Right cardiac atrium (tissue), 5 donors: ENCODE measurements at places on chromosomes 3 and 15.

GRCh38 chr3:125161607-125162219, 50.8 kb downstream of the SLC12A8 start:
- peak; percentile 74 for DNase-seq

DNA sequence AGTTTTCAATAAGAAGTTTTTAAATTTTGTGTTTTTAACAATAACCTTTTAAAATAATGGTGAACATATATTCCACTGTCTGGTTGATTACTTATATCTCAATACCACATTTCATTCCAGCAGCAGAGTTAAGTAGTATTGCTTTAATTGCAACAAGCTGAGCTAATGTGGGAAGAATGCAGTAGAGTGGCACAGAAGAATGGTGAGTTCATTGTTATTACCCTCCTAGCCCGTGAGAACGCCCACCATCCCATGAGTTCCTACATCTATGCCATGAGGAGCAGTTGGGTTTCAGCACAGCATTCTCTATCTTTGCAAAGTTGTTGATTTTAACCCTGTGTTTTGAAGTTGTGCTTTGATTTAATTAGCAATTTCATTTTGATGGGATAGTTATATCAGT, 17.8 kb upstream of the NR2E3 start:
- no peak for DNase-seq

DNA sequence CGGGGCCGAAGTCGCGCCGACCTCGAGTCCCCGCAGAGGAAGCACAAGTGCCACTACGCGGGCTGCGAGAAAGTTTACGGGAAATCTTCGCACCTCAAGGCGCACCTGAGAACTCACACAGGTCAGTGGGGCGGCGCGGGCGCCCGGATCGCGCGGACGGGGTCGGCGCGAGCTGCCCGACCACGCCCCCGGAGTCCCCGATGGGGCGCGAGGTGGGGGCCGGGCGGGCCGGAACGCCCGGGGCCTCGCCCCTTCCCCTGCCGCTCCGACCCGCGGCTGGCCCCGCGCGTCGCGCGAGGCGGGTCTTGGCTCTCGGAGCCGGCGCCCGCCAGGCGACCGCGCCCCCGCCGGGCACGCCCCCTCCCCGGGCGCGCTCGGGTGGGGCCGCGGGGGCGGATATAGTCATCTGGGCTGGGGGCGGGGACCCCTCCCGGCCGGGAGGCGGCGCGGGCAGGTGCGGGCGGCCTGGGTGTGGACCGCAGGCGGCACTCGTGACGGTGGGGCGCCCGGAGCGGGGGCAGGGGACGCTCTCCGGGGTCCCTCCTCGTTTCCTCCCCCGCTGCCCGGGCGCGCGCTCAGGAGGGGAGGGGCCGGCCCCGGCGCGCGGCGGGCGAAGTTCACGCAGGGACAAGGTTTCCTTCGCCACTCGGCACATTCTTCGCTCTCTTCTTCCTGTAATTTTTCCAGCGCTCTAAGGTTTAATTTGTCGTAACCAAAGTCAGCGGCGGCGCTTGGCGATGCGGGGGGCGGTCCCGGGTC, 1.2 kb downstream of the KLF13 start:
- DNase-seq, result peak; percentile 91

DNA sequence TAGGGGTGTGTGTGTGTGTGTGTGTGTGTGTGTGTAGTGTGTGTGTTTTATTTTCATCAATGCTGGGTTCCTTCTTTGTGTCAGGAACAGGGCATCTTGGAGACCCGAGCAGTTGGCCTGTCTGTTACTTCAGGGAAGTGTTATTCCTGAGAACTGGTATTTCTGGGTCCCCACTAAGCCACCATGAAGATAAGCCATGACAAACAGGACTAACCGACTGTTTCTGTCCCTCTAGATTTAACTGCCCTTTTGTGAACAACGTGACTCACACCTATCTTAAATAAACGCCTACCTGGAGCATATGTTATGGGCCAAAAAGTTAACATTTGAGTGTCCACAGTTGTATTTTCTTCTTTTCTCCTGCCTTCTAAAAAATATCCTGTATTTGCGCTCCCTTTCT, 19.5 kb downstream of the SIDT1 start:
- DNase-seq, result no peak

GRCh38 chr15:91548549-91548948, 305.0 kb upstream of the SLCO3A1 start:
- DNase-seq, result peak; percentile 35

DNA sequence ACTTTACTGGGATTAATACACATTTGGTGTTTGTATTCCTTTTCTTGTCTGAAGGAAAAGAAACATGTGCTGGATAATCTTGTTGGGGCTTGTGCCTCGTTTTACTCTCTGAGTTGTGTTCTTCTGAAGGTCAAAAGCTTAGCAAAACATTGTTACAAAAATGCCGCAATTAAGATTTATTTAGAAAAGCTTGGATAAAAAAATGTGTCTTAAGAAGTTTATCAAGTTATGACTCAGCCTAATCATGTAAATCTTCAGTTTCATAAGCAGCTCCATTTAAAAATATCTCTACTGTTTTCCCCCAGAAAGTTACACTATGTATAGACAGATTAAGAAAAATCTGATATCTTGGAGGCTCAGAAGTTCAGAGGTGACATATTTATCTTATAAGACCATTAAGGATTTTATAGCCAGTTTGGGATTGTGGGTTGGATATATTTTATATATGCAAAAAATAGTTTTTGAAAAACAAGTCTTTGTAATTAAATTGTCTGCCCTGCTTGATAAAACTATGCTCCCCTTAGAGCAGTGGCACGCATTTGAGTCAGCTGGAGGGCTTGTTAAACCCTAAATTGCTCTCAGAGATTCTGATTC, 56.5 kb downstream of the CLDN11 start:
- no peak for DNase-seq

GRCh38 chr3:32241100-32241499, 2.6 kb downstream of the CMTM8 start:
- no peak for DNase-seq

DNA sequence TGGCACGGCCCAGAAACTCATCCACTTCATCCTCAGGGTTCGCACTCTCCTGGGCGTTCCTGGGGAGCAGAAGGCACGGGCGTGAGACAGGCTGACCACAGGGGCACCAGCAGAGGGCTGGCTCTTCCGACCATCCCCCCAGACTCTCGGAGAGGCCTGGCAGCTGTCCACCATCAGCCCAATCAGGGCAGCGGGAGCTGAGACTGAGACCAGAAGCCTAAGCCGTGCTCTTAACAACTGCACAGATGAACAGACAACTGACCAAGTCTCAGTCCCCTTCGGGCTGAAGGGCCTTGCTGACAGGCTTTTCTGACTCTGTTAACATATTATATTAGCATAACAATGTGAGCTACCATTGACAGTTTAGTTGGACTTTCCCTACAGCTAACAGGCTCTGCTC, 118.0 kb downstream of the SEC22A start:
- no peak for DNase-seq

GRCh38 chr15:56320861-56321260, 44.4 kb upstream of the TEX9 start:
- no peak for DNase-seq

- no peak for DNase-seq
Measured at GRCh38 chr3:48960841-48961413, 29.1 kb upstream of the P4HTM start.

GRCh38 chr3:158762701-158763100, 30.4 kb upstream of the RARRES1 start:
- DNase-seq, result no peak

- DNase-seq, result no peak
Measured at GRCh38 chr3:119352863-119353527, 58.8 kb downstream of the ARHGAP31 start.

GRCh38 chr15:33859992-33860545, 108.2 kb upstream of the CHRM5 start:
- no peak for DNase-seq

- no peak for DNase-seq
Measured at GRCh38 chr3:8525893-8526292, 24.3 kb downstream of the LMCD1 start.

- no peak for DNase-seq
Measured at GRCh38 chr3:115218859-115219258, 71.8 kb upstream of the ZBTB20 start.

GRCh38 chr3:194481525-194482195, 5.1 kb downstream of the ATP13A3 start:
- DNase-seq, result no peak

GRCh38 chr3:94673876-94674275, 611.0 kb downstream of the NSUN3 start:
- no peak for DNase-seq

DNA sequence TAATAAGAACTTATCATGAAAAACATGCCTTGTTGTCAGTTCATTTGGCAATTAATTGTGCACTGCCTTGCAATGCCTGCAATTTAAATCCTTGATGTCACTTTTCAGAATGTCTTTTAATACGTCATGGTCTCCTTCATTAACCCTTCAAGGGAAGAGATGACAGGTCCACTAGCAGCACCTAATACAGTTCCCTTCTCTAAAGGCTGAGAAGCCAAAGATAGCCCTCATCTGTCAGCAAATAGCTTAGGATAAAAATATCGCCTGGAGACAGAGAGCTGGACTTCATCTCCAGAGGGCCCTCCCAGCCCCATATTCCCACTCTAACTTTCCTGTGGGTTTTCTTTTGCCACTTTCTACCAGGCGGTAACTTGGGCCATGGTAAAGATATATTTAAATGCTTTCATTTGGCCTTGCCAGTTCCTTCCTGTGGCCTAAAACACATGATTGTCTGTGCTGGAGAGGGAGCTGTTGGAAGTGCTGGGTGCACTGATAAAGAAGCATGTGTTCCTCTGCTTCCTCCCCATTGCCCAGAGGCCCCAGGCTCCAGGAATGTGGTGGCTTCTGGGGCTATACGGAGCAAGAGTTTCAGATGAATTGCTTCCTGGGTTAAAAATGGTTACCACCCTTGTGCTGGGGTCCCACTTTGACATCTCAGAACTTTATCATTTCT, 76.3 kb upstream of the UMPS start:
- DNase-seq, result no peak

GRCh38 chr3:194092881-194093301, 43.1 kb upstream of the HES1 start:
- DNase-seq, result no peak

GRCh38 chr3:63814237-63814636, 4.9 kb upstream of the C3orf49 start:
- no peak for DNase-seq

DNA sequence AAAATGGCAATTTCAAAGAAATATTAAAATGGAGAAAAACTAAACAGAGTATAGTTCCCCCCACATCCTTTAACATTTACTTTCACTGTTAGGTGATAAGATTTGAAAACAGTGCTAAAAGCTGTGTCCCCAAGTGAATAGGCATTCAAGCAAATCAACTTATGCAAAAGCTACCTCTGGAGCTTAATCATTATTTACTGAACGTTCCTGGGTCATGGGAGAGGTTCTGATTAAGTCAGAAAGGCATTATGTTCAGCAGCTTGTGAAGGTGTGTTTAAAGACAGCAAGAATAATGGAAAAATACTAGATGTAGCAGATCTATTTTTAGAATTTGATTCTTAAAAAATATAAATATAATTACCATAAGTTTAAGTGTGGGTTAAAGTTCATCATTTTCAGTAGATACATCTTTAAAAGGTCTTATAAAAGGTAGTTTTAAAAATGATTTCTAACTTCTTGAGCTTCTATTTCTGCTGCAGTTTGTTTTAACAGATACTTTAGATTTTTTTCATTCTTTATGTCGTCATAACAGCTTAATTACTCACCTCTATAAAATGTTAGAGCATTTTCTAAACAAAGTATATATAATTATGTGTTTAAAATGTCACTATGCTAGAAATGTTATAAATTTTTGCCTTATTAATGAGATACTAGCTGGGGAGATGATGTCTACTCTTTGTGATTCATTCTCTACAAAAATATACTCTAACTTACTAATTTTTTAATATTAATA, 127.9 kb downstream of the MITF start:
- DNase-seq, result no peak

- peak; percentile 74 for DNase-seq
Measured at GRCh38 chr15:85583923-85584390, 203.6 kb downstream of the AKAP13 start.

- no peak for DNase-seq
Measured at GRCh38 chr15:39135989-39136388, 444.9 kb upstream of the THBS1 start.

DNA sequence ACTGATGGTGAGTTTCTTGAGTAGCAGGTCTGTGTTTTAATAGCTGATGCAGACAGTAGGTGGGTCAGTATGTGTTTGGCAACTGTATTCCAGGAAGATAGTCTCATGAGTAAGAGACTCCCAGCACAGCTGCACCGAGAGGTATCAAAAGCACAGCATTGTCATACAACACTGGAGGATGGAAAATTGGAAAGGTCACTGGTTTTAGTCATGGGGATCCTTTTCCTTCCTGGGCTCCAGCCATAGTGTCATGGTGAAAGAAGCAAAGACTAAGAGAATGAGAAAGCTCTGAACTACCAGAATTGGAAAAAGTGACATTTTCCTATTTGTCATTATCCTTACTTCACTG, 61.5 kb downstream of the P3H2 start:
- DNase-seq, result no peak

DNA sequence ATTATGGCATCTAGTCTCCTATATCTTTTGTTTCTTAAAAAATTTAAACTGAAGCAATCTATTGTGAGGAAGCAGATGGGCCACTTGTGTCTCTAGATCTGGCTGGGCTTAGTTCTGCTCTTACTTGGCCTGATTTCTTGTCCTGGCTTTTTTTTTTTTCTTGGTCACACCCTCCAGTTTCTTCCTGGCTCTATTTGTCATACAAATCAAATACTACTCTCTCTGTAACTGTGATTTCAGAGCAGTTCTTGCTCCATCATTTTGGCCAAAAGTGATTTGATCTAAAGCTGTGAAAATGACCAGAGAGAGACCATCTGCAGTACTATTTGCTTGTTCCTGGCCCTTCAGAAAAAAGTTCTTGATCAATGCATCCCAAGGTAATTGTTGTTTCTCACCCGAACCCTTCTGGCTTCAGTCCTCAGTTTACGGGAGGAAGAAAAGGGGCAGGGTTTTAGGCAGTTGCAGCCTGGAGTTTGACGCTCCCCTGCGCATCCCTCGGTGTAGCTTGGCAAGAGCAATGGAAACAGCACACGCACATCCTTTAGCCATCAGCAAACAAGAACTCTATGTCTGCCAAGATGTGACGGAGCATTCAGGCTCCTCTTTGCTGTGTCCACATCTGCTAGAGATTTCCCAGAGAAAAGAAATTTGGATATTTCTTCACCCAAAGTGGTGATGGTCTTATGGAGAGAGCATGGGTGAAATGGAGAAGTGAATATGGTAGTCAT, 31.6 kb downstream of the CHST2 start:
- peak; percentile 62 for DNase-seq

DNA sequence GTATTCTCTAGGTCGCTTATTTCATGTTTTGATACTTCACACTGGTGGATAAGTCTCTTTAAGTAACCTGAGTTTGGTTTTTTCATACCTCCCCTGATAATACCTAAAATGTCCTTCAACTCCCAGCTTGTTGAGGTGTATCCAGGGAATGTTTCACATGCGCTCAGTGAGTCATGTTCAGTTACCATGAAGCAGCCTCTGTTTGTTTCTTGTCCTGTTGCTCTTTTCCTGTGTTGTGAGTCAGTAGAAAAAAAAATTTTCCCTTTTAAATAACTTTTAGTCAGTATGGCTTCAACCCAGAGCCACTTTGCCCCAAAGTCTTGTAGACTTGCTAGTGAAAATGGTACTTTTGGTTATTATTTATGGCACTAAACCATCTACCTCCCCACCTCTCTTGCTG, 278.4 kb upstream of the ZPLD1 start:
- no peak for DNase-seq
